ENCODE measurements at places on chromosomes 4 and X. TPM values are rescaled to one million over a fixed set of nuclear protein-coding genes. Genes with fewer than 3 reads are reported as not detected.

- DNase-seq, result no peak
Measured at GRCh38 chr4:170306208-170306607, 216.5 kb upstream of the AADAT start.

GRCh38 chrX:113759422-113759821, 824.5 kb upstream of the HTR2C start:
- DNase-seq, result no peak

DNA sequence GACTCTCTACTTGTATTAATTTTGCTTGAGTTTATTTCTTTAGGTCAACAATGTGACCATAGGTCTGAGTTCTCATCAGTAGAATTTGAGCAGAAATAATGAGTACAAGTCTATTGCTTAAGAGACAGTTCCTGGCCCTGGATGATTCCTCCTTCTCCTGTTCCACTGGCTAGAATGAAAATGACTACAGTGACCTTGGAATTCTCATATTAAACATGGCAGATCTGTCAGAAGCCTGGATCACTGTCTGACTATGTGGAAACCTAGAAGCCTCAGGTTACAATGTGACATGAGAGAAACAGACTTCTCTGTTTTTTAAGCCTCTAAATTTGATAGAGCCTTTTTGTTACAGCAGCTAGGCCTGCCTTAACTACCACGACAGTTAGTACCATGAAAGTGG, 82.9 kb upstream of the MED14 start:
- no peak for DNase-seq

DNA sequence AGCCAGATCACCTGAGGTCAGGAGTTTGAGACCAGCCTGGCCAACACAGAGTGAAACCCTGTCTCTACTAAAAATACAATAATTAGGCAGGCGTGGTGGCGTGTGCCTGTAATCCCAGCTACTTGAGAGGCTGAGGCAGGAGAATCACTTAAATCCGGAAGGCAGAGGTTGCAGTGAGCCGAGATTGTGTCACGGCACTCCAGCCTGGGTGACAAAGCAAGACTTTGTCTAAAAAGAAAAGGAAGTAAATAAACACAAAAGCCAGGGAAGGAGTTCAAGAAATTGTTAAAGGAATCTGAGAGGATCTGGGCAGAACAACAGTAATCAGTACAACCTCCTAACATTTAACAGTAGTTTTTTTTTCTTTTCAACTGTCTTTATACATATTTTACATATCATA, 48.7 kb upstream of the ARHGEF6 start:
- no peak for DNase-seq

DNA sequence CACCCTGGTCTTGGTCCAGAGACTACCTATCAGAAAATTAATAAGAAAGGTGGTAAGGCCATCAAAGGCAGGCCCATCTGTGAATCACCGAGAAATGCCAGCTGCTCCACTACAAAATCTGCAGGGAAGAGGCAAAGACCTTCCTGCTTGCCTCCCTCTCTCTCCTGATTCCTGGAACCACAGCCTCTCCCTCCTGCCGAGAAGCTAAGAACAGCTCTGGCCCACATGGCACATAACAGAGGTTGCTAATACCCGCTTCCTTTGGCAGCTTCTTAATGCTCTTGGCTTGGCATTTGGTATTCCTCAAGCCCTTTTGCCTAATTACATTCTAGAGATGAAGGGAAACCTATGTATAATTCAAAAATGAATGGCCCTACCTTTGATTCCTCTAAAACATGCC, 32.9 kb downstream of the RAI2 start:
- DNase-seq, result no peak

GRCh38 chr4:143188136-143189088, 3.7 kb downstream of the USP38 start:
- DNase-seq, result no peak

- no peak for DNase-seq
Measured at GRCh38 chr4:27056281-27056680, 195.6 kb downstream of the STIM2 start.

- no peak for DNase-seq
Measured at GRCh38 chrX:154661899-154662298, 8.5 kb upstream of the CTAG2 start.

DNA sequence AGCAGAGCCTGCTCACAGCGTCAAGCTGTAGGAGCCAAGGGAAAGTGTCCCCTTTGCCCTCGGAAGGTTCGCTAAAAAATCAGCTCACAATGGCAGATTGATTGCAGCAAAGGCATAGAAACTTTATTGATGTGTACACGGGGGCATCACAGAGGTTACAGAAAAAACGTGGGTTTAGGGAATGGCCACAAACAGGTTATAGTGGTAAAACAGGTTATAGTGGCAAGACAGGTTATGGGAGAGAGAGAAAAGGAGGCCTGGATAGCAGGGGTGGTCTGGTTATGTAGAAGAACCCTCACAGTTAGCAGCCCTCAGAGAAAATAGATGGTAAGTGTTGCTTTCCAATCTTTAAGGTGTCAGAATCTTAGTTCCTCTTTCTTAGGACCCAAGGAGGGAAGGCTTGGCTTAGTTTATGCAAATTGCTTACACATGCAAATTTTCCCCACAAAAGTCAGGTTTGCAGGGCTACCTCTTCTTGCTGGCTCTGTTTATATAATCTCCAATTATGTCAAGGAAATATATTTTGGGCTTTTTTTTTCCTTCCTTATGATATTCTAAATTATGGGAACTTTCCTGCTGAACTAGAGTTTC, 113.7 kb downstream of the BMP15 start:
- no peak for DNase-seq

DNA sequence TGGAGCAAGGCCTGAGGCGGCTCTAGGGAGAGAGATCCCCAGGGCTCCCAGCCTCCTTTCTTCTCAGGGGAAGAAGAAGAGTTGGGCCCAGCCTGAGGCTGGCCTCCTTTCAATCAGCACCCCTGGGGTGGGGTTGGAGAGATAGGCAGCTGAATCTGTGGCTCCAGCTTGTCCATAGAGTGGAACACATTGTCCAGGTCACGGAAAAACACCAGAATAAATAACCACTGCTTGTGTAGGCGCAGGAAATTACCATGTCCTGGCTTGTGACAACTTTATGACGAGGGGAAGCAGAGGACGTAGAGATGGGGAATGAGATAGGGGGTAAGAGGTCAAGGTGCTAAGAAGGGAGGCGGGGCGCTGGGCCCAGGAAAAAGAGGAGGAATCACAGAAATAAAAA, 80.8 kb upstream of the EFNB1 start:
- DNase-seq, result peak; percentile 12

DNA sequence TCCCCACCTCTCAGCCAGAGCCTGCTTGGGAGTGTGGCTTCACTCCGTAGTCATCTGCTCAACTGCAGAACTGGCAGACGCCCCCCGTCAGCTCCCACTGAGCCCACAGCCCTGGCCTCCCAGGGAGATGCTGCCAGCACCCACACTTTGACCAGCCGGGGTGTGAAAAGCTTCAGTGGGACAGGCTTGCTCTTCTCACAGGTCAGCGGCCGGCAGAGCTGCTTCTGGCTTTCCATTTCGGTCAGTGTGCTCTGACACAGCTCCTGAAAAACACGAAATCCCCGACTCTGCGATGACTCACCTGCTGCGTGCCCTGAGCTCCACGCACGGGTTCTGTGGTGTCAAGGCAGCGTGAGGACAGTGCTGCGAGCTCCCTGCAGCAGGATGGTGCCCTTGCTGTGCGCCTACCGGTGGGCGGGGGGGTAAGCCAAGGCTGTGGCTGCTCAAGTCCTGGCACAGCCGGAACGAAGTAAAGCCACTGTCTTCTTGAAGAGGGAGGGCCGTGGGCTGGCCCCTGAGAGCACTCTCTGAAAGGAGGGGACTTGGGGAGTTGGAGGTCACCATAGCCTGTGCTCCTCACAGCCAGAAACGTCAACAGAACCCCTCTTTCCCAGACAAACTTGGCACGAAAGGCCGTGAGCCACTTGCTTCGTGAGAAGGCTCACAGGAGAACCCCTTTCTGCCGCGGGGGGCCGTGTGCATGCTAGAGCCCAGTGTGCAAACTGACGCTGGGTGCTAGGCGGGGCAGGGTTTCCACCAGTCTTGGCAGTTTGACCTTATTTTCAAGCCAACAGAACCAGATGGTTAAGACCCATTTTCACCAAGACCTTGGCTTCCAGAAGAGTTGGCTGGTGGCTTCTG, 23.6 kb downstream of the NOP14 start:
- peak; percentile 65 for DNase-seq

GRCh38 chr4:8820178-8821102, 51.2 kb downstream of the HMX1 start:
- DNase-seq, result no peak

- no peak for DNase-seq
Measured at GRCh38 chrX:65522739-65523372, 11.7 kb downstream of the LAS1L start.

- DNase-seq, result no peak
Measured at GRCh38 chr4:74772106-74772505, 22.2 kb downstream of the BTC start.

- DNase-seq, result no peak
Measured at GRCh38 chr4:66014146-66014765, 344.0 kb upstream of the EPHA5 start.

- DNase-seq, result no peak
Measured at GRCh38 chr4:13492747-13493146, 8.6 kb upstream of the RAB28 start.

- DNase-seq, result no peak
Measured at GRCh38 chrX:153874366-153875125, 11.4 kb downstream of the L1CAM start.

DNA sequence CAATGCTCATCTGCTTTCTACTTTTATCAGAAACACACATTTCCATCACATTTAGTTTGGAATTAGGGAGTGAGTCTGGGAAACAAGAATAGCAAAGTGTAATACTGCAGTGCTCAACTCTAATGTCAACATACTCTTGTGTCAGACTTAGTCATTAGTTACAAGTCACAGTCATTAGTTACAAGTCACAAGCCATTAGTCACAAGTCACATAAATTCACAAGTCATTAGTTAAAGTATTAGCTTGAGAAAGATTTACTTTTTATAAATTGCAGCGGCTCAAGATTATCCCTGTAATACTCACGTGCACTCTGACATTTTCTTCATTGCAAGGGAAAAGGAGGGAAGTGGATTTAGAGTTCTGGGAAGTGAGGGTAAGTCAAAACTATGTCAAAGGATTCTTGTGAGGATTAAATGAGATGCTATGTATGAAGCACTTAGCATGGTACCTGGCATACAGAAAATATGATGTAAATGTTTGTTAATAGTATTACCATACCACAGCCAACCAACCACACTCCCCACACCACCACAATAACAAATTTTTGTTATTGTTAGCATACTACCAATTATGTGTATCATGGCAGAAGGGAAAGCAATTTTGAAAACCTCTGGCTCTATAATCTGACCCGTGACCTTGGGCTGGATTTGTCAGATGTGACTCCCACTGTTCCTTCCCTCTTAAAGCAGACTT, 116.6 kb downstream of the ARHGAP24 start:
- no peak for DNase-seq

DNA sequence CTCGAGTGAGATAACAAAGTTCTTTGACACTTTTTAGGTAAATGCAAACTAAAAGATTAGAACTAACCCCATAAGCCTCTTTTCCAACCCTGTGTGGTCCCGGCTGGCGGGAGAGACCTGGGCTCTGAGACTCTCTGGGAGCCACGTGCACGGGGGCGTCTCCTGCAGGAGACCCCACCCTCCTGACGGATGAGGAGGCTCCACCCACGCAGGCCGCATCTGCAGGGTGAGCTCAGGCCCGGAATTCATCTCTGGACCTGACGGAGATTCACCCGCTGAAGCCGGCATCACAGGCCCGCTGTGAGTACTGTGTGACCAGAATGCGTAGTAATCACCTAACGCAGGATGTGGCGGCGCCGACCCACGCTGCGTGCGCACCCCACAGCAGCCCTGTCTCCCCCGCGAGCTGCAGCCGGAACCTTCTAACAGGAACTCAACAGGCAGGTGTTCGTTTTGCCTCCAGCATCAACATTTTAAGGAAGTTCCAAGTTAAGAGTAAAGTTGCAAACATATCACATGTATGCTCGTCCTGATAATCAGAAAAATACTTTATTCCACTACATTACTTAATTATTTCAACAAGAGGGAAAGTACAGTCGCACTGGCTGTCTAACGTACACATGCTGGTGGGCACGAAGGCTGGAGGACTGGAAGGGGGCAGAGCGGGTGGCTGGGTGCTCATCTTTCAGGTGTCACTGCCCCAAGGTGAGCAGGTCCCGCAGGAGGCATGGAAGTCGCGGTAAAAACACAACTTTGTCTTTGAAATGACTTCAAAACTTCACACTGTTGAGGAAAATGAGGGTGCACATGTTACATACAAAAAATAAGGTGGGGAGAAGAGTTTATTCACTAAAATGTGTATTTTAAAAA, 44.5 kb downstream of the FGFRL1 start:
- peak; percentile 87 for DNase-seq

DNA sequence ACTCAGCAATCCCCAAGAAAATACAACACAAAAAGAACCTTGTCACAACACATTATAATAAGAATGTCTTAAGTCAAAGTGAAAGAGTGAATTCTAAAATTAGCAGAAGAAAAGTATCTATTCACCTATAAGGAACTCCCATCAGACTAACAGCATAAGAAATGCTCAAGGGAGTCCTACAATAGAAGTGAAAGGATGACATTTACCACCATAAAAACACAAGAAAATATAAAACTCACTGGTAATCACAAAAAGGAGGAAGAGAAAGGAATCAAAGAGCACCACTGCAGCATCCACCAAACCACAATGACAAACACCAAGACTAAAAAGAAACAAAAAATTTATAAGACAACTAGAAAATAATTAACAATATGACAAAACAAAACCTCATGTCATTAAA, 257.0 kb upstream of the AGTR2 start:
- DNase-seq, result no peak

DUSP21 gene
- total RNA-seq, result not detected

PCDH7 gene
- total RNA-seq, result not detected

SMIM10 gene
- 0.19 TPM for total RNA-seq

PABPC4L gene
- not detected for total RNA-seq

THOC2 gene
- 77.1 TPM for total RNA-seq

CT83 gene
- not detected for total RNA-seq

UGT2B15 gene
- not detected for total RNA-seq

UGT2A1 gene
- not detected for total RNA-seq

FAM90A26 gene
- total RNA-seq, result not detected

GAGE2A gene
- total RNA-seq, result not detected
